Astrocyte of the hippocampus (primary cell): ENCODE measurements at places on chromosomes 16 and 17.

DNA sequence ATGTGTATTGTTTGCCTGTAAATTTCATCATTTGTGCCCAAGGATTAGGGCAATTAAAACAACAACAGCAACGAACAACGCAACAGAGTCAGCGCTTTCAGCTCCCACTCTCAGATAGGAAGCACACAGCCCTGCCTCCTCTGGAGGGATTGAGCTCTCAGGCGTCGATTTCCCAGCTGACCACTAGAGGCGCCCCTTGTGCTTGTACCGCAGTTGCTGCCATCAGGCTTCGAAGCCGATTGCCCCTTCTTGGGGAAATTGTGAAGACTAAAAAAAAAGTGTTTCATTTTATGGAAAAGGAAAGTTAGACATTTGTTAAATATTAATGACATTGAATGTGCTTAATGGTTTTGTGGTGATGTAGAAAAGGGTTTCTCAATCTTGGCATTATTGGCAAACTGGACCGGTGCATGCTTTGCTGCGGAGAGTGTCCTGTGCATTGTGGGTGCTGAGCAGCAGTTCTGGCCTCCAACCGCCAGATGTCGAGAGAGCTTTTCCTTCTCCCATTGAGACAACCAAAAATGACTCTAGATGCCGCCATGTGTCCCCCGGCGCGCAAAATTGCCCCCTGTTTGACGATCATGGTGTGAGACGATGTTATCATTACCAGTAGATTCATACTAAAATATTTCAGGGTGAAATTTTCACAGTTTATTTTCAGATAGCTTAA is 650.4 kb upstream of the RBFOX1 start:
- DNase-seq, result peak; percentile 9

GRCh38 chr16:81041696-81042095 is 6.1 kb downstream of the ATMIN start:
- DNase-seq, result peak; percentile 10

DNA sequence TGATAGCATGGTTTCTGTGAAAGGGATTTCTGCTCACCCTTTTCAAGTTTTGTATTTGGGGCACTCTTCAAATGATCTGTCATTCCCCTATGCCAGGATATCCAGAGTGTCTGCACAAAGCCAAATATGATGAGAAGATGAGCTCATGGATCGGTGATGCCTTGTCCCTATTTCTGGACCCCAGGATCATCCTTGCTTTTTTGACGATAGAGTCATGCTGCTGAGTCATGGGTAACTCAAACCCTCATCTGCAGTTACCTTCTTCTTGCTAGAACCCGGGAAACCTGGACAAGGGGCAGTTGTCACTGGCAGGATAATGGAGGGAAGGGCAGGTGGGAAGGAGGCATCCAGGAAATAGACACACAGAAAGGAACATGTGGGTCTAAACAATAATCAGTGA is 17.8 kb upstream of the MAPT start:
- no peak for DNase-seq

DNA sequence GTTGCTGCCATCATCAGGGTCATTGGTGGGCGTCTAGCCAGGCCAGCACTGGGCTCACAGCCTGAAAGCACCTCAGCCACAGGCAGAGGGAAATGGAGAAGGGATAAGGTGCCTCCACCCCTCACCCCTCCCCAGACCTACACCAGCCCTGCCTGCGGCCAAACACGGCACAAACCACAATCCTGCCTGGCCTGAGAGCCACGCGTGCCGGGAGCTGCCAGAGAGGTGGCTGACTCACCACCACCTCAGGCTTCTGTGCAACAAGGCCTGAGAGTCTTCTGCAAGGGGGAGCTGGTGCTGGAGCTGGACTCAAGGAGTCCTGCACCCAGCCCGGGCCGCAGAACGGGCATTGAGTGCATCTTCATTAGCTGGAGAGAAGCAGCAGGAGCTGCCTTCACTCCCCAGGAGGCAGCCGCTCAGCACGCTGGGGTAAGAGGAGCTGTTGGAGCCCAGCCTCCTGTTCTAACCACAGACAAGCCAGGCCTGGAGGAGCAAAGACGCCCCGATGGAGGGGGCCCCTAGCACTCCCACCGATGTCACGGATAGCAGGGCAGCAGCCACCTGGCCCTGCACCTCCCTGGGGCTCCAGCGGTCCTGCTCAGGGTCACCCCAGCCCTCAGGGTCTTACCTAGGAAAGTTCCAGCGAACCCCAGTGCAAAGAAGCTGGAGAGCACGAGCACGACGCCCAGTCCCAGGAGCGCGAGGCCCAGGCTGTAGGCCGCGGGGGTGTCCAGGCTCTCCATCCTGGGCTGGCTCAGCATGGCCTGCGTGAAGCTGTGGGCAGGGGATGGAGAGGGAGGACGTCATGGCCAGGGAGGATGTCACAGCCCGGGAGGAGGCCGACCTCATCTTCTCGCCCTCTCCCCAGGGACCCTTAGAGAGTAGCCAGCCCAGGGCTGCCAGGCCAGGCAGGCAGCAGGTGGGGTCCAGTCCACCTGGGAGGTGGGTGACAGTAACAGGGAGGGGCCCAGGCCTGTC is 16.0 kb upstream of the RASD1 start:
- DNase-seq, result peak; percentile 99

GRCh38 chr17:14699574-14700185 is 398.8 kb downstream of the HS3ST3B1 start:
- DNase-seq, result peak; percentile 4

- DNase-seq, result no peak
These were observed 88.5 kb upstream of the HNF1B start for GRCh38 chr17:37833237-37833859.

GRCh38 chr17:16449121-16449570 is 33.8 kb downstream of the TRPV2 start:
- DNase-seq, result peak; percentile 77

GRCh38 chr17:63587770-63588169 is 12.9 kb upstream of the TACO1 start:
- no peak for DNase-seq

DNA sequence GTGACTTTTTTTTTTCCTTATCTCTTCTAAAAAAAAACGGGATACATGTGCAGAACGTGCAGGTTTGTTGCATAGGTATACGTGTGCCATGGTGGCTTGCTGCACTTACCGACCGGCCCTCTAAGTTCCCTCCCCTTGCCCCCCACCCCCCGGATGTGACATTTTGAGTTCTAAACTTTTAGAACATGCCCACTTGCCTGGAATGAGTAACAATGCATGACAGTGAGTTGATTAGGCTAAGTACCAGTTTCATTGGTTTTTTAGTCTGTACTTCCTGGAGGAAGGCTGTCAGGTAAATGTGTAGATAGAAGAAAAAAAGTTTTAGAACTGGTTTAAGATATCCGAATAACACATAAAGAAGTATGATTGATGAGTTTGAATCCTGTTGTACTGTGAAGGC is 4.0 kb downstream of the BPTF start:
- DNase-seq, result no peak

DNA sequence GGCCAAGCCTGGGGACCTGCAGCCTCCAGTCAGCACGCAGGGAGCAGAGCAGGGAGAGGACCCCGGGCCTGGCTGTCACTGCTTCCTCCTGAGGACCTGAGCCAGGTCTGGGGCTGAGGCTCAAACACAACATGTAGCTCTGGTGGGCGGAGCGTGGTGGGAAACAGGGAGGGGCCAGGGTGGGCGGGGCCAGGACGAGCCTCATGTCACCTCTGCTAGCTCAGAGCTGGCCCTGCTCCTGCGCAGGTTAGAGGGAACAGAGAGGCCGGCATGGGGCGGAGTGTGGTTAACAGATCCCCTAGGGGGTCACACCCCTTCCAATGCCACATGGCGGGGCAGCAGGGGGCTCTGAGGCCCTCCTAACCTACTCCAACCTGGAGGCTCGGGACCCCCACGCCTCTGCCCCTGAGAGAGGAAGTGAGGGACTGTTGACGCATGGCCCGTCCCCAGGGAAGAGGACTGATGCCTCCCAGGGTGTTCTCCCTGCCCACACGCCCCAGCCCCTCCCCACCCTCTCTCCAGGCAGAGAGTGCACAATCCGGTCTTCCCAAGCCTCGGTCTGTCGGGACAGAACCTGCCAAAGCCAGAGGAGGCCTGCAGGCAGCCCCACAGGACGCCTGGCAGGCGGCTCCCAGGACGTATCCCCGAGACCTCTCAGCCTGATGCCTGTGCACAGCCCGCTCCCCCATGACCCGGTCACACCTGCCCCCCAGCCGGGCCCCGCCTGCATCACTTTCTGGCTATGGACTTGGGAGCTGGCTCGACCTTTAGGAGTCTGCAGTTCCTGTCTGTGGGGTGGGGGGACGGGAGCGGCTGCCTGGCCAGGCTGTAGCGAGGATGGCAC is 15.2 kb downstream of the PIEZO1 start:
- peak; percentile 65 for DNase-seq

DNA sequence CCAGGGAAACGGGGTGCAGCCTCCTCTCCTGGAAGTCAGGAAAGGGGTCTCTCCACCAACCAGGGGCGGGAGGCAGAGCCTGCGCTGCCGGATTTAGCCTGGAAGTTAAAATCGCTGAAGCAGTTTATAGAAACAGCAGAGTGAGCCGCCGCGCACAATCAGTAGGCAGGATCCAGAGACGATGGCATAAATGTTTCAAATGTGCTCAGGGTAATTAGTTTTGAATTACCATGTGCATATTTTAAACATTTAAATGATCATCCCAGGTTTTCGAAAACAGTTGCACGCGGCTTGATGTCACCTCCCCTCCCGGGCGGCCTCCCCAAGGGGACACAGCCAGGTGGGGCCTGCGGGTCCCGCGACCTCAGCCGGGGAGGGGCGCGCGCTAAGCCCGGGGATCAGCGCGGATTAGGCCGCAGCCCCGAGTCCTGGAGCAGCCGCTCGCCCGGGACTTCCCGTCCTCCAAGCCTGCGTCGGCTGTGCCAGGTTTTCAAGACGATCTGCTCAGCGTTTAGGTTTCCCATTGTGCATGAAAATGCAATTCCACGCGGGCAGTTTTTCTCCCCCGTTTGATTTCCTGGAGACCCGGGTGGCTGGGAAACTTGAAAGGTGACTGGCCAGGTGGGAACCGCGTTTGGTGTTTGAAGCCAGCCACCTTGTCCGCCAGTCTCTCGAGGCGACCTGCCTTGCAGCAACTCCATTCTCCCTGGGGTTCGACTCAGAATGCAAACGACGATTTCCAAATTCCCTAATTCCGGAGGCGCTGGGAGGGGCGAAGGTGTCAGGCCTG is 78.3 kb downstream of the RPA1 start:
- peak; percentile 65 for DNase-seq

DNA sequence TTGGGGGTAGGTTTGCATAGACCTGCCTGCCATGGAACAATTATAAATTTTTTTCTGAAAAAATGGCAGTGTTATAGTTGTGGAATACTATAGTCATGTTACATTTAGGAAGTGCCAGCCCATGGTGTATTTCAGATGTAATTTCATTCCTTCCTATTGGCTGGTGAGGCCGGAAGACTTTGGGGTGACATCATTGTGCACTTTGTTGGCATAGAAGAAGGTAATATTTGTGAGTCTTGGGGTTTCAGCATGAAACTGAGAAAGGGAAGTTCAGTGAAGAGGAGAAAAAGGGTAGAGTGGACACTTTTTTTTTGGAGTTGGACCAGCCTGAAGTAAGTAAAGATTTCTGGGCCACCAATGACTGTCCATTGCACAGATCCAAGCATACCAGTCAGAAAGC is 16.0 kb upstream of the HEATR6 start:
- no peak for DNase-seq

GRCh38 chr17:8956465-8956902 is 9.0 kb downstream of the PIK3R5 start:
- no peak for DNase-seq

- no peak for DNase-seq
These were observed 51.1 kb upstream of the CRHR1 start for GRCh38 chr17:45732926-45733505.

- no peak for DNase-seq
These were observed 13.9 kb upstream of the CSNK2A2 start for GRCh38 chr16:58211846-58212245.

GRCh38 chr17:38400286-38400685 is 28.0 kb upstream of the ARHGAP23 start:
- DNase-seq, result no peak

DNA sequence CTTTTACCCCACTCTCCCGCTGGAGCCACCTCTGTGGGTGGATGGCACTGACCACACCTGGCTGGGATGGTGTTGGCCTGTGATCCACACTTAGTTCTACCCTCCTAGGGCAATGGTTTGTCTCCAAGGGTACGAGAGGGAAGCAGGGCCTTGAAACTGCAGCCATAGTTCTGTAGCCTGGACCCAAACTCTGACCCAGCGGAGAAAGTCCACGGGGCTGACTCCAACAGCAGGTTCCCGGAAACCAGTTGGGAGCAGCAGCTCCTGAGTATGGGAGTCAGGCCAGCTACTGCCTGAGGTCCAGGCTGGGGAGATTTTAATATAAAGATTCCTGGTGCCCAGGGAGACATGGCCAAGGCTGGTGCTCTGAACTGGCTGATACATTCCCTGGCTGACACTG is 23.6 kb upstream of the MTSS2 start:
- DNase-seq, result no peak

DNA sequence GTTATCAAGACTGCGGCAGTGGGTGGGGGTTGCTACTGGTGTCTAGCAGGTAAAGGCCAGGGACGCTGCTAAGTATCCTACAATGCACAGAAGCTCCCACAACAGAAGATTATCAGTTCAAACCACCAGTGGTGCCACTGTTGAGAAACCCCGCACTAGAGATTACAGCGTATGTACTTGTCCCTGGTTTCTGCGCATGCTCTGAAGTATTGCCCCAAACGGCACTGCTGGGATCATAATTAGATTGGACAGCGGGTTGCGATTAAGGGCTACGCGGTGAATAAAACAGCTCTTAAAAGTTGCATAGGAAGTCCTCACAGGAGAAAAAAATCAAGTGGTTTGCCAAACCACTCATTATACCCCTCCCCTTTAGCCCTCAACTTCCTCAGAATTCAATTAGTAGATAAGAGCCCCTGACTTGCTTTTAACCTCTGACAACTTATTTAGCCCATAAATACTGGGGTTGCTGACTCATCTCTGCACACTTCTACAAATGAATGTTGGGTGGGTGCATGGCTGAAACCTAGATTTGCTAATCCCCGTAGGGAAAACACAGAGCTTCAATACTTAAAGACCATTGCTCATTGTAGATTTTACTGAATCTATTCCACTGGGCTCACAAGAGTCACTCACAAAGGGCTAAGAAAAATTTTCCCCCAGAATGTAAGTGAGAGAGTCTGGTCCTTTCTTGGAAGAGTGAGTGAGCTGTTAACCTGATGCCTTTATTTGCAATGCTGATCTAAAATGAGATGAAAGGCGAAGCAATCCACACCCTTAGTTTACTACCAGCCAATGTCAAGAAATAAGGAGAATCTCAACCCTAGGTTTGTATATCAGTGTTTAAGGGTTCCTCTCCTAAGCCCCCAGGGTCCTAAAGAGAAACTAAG is 91.8 kb downstream of the RGS9 start:
- DNase-seq, result peak; percentile 88
